ENCODE measurements at places on chromosomes 12 and 14.

- DNase-seq: no peak
These were observed 10.8 kb downstream of the ASPG start for GRCh38 chr14:104096318-104096717.

DNA sequence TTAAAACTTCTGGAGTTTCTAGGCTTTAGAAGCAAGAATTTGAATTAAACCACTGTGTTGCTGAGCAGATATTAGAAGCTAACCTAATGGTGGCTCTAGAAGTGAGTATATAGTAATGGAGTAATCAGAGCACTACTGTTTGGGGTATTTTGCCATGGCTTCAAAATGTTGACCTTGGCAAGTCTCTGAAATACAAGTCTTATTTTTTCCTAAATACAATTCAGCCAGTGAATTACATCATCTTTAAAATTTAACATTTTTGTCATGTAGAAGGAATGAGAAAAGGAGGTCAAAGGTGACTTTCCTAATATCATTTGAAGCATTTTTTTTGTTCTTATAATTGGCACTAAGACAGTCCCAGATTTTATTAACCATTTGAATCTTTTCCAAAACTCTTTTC lies 25.2 kb downstream of the PMCH start:
- DNase-seq: no peak

GRCh38 chr14:75094896-75095295 lies 25.5 kb downstream of the ZC2HC1C start:
- no peak for DNase-seq

DNA sequence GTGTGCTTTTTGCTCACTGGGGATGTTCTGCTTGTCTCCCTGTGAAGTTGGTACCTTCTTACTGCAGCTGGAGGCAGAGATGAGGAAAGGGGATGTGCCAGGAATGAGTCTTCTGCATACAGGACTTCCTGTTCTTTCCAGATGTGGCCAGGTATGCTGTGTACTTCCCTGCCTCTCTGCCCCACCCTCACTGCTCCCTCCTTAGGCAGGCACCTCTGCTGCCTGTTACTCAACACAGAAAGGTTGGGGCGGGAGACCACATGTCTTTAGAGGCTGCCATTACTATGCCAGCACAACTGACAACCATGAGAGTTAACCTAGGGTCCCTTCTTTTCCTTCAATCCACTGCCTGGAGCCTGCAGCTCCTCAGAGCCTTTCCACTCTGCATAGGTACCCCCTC lies 2.0 kb upstream of the OAS3 start:
- no peak for DNase-seq

DNA sequence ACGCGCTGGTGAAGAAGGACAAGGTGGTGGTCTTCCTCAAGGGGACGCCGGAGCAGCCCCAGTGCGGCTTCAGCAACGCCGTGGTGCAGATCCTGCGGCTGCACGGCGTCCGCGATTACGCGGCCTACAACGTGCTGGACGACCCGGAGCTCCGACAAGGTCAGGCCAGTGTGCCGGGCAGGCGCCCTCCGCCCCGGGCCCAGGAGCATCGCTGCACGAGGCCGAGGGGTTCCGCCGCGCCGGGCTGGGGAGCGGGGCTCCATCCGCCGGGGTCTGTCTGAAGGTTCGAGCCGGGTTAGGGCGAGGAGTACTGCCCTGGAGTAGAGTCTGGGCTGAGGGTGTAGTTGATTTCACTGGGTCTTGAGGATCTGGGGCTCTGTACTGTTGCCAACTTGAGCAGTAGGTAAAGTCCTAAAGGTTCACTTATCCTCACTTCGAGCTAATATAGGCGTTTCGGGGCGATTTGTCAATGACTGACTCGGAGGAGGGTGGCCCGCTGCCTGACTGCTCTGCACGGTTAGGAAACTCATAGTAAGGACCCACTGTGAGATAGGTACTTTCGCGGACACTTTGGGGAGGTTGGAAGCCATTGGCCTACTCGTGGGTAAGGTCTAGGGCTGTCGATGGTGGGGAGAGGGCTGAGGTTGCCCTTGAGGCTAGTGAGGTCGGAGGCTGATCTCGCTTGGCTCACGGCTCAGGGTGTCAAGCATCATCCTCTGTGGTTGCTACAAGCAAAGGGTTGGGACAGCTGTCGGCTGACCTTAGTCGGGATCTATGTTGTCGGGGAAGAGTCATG lies 574 bp downstream of the GLRX5 start:
- no peak for DNase-seq

GRCh38 chr12:27273114-27273513 lies 29.0 kb downstream of the STK38L start:
- no peak for DNase-seq

GRCh38 chr12:107335802-107336570 lies 242.6 kb upstream of the CRY1 start:
- no peak for DNase-seq

GRCh38 chr12:132966676-132967415 lies 10.7 kb upstream of the ZNF605 start:
- no peak for DNase-seq

GRCh38 chr14:43647302-43647701 lies 859.8 kb downstream of the FSCB start:
- no peak for DNase-seq

- DNase-seq: no peak
These were observed 8.5 kb downstream of the AMN start for GRCh38 chr14:102930753-102931579.

DNA sequence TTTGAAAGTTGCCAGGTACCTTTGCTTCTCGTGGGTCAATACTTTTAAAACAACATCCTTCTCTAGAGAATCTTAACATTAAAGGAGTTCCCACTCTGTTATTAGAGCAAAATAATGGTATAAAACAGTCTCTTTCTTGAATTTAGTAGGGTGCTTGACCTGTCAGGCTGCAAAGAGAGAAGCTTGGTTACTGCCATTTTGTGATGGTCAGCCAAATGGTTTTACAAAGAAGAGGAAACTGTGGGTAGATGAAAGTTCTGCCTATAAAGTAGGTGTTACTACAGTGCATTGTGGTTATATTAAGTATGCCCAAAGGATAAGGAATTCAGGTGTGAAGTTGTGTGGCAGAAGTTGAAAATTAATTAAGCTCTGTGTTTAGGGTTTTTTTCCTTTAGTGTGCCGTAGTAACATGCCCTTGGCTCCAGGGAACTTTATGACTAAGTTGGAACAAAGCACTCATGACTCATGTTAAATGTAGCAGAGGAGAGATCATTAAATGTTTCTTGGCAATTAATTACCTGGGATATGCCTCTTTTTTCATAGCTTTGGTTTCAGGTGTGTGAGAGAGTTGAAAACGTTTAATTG lies 354.0 kb upstream of the KITLG start:
- no peak for DNase-seq

DNA sequence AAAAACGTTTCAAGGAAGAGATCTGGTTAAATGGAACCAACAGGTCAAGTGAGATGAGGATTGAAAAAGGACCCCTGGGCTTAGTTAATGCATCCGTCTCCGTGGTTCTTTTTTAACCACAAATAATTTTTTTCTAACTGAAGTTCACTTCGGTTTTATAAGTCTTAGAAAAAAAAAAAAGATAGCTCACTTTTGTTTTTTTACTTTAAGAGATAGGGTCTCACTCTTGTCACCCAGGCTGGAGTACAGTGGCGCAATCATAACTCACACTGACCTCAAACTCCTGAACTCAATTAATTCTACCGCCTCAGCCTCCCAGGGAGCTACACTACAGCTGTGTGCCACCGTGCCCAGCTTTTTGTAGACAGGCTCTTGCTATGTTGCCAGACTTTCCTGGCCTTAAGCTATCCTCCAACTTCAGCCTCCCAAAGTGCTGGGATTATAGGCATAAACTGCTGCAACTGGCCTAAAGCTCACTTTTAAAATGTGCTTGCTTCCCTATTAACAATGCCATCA lies 11.8 kb downstream of the HNRNPC start:
- DNase-seq: no peak

DNA sequence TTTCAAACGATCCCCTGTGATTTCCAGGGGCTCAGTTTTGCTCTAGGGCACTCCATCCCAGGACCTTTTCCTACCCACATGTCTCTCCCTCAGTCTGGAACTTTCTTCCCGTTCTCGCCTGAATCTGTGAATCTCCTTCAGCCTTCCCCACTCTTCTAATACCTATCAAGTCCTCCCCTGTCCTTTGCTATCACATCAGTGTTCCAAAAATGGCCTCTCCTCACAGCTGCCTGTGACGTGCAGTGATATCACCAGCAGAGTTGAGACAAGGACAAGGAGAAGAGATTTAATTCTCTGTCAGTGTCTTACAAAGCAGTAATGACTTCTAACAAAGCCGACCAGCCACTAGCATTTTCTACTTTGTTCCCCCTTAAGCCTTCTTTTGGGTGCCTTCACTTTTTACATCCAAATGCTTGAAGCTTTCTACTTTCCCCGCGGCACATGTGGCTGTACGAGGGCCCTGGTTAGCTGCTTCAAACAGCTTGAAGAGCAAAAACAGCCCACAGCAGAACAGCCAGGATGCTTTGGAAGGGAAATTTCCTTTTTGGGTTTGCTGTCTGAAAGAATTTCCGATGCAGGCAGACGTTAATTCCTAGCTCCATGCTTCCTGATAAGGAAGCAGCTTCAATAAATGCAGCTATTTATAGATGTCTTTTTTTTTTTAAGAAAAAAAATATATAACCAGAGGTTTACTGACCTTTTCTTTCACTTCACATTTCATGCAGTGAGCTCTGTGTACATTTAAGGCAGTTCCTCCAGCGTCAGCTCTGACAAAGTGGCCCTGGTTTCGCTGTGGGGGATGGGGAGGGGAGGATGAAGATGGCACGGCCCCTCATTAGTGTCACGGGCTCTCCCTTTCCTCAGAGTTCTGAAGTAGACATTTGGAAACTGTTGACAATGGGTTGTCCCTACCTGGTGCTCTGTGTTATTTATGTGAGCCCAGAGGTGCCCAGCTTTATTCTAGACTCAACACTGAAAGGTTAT lies 109.3 kb downstream of the ETV6 start:
- DNase-seq: no peak

DNA sequence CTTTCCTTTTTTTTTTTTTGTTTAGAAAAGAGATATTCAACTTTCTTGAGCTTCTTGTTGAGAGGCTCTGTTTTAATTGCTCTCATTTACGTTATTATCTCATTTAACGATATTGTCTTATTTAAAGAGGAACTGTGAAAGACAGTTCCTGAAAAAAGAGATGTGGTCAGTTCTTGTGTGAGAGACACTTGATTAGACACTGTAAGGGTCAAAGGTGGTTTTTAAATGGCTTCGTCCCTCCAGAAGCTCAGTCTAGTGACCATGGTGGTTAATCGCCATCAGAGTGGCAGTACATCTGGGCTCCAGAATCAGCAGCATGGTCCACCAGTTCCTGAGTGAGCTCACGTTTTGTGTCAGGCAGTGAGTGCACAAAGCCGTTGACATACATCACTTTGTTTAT lies 57.9 kb upstream of the KCNA5 start:
- DNase-seq: no peak

GRCh38 chr14:89504602-89505313 lies 87.7 kb upstream of the FOXN3 start:
- DNase-seq: peak; percentile 60

DNA sequence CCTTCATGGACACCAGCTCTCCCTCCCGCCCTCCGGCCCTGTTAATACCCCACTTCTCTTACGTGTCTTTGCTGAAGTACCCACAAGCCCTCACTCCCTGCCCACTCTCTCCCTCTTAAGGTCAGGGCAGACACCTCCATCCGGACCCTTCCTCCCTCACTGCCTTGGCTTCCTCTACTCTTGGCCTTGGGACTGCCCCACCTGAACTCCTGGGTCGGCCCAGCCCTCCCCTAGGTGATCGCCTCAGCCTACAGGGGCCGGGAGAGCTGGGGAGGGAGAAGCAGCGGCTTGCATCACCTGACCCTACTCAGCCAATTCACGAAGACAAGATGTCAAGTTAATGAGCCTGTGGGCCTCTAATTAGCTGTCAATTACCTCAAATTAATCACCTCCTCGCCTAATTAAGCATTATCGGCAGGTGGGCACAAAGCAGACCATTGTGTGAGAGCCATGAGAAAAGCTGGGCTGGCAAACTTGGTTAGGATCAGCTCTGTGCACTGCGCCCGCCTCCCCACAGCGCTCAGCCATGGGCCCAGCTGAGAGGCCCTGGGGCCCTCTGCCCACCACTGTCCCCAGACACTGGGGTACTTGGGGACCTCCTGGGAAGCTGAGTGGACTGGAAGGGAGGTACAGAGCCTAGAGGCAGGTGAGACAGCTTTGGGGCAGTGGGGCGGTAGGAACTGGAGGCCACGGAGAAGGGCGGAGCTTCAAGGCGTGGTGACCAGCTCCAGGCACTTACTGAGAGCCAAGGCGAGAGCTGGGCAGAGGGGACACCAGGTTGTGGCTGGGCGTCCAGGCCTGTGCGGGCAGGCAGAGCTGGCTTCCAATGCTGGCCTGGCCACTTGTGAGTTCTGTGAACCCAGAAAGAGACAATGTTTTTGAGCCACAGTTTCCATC lies 25.1 kb upstream of the VSX2 start:
- no peak for DNase-seq

DNA sequence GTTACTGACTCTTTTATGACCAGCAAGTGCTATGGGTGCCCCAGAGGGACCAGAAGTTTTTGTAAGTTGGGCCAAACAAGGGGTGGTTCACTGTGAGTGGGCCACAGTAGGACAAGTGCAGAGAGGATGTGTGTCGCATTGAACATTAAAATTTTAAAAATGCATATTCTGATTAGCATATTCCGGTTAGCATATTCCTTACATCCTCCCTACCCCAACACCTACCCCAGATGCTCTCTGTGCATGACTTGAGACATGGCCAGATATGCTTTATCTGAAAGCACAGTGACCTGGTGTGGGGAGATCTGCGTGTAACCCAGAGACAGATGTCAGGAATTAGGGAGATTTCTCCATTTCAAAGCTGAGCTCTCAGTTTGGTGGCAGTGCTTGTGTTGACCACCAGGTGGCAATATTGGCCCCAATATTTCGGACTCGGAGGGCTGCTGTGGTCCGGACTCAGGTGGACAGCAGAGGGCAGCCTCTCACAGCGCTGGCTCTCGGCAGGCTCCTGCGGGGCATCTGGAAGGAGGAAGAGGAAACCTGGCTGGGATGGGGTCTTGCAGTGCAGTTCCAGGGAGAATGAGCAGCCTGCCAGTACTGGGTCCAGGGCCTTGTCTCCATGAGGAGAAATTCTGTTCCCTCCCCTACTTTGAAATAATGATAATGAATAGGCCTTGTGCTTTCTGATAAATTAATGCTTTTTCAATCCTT lies 1.6 kb upstream of the CEBPE start:
- peak; percentile 79 for DNase-seq

DNA sequence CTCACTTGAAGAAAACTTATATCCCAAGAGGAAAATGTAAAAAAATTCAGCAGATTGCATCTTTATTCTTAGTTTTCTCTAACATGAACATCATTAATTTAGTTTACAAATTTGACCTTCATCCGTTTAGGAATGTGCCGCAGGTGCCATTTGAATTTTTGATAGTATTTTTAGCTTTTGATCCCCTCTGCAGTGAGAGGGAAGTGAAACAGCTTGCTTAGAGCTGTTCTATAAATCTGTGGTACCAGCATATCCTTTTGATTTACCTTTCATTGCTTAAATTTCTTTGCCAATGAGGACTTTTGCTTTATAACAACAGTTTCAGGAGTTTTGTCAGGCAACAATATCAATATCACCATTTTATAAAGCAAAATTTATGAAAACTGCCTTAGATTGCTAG lies 32.7 kb downstream of the DUSP6 start:
- no peak for DNase-seq

- DNase-seq: no peak
These were observed 538 bp upstream of the TIGAR start for GRCh38 chr12:4320497-4320852.

- DNase-seq: no peak
These were observed 226.7 kb downstream of the NPAS3 start for GRCh38 chr14:33165144-33165925.
